Forelimb muscle (tissue), 1 donor: ENCODE measurements at places on chromosomes 6 and 20.

DNA sequence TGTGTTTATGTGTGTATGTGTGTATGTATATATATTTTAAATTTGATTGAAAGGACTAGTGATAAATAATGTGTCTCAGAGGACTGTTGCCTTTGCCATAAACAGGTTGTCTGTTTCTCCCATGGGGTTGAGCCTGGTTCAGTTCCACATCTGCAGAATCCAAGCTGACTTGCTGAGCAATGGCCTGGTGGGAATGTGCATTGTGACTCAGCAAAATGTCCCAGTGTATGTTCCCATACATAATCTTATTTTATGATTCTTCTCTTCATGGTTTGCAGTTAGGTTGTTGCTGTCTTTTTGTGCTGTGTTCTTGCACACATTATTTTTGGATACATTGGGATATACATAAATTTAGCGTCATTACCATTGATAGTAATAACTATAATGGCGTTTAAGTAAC, 115.6 kb upstream of the SLC24A3 start:
- DNase-seq, result no peak

DNA sequence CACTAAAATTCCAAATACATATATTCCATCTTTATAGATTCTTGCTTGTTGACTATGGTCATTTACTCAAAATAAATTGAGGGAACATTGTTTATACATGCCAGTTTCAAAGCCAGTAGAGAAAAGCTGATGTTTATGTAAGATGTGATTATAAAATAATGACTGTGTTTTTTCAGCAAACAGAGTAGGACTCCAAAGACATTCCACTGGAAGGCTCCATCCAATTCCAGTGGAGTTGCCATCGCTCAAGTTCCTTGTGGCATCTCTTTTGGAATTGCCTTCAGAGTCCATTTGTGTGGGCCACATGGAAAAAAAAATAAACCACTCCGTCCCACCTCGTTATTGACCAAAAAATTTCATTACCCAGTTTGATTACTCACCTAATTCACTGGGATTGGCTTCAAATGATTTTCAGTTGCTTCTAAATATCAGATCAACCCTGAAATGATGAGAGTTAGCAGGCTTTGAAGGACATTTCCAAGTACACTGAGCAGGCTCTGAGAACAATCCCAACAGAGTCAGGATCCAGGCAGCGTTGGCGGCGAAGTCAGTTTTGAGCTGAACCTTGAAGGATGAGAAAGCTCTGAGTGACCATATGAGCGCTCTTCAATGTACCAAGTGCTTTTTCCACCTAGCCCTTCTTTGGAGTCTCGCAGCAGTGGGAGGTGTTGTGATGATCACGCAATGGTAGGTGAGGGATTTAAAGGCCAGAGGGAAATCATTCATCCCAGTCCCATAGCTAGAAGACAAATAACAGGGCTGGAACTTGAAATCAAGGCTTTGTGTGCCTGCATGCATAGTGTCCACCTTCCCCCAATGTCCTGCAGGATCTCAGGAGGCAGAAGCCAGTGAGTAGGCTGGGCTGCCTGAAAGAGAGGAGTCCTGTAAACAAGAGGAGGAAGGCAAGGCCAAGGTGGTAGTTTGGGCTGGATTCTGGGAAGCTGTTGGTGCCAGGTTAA, 281.7 kb downstream of the CDC5L start:
- no peak for DNase-seq

- DNase-seq, result no peak
Measured at GRCh38 chr6:39075010-39075686, 26.6 kb downstream of the GLP1R start.

DNA sequence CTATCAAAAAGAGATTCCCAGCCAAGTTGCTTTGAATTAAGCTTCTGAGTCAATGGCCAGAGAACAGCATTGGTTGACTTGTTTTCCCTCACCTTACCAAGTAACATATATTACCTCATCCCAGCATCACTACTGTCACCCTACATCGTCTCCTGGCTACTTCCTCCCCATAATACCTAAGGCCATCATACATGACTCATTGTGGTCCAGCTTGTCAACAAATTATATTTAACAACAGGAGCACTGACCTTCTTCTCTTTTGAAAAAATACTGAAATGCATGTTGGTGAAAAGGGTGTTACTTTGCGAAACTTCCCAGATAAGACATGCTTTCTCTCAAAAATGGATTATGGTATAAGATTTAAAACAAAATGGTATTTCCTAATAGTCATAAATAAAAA, 106.9 kb downstream of the TBX18 start:
- DNase-seq, result no peak
